ENCODE measurements at places on chromosomes 12 and 14. TPM values are rescaled to one million over a fixed set of nuclear protein-coding genes. Genes with fewer than 3 reads are reported as not detected.

Gene RFLNA
- total RNA-seq, result not detected

Gene POLR3B
- 9.9 TPM for total RNA-seq

- DNase-seq, result peak; percentile 15
Observed at GRCh38 chr14:102849526-102850379, 72.5 kb downstream of the TRAF3 start.

- DNase-seq, result no peak
Observed at GRCh38 chr14:74008843-74009499, 10.1 kb downstream of the ENTPD5 start.

DNA sequence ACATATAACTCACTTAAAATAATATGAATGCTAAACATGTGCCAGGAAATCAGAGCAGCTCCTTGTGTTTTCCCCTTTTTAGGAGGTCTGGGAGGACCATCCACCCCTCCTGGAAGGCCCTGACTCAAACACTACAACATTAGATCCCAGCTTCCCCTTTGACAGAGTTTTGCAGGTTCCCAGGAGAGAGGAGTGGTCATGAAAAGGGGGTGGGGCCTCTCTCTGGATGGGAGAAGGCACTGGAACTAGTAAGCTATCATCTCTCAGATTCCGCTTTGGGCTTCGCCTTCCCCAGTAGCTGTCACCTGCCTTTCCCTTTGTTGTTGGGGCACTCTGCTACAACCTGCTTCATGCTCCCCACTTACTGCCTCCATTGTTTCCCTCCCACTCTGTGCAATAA is 149.2 kb downstream of the ZFP36L1 start:
- DNase-seq, result no peak

- DNase-seq, result no peak
Observed at GRCh38 chr12:124754949-124755800, 108.5 kb downstream of the SCARB1 start.

GRCh38 chr12:22477166-22477893 is 67.0 kb downstream of the C2CD5 start:
- peak; percentile 9 for DNase-seq

- DNase-seq, result no peak
Observed at GRCh38 chr12:104520242-104520900, 63.6 kb downstream of the CHST11 start.

- DNase-seq, result no peak
Observed at GRCh38 chr14:26687301-26687837, 89.5 kb upstream of the NOVA1 start.

- no peak for DNase-seq
Observed at GRCh38 chr12:103839103-103839502, 1.9 kb downstream of the NT5DC3 start.

- no peak for DNase-seq
Observed at GRCh38 chr12:132544080-132544397, 54.1 kb downstream of the FBRSL1 start.

- peak; percentile 16 for DNase-seq
Observed at GRCh38 chr14:33714527-33715226, 236.2 kb downstream of the EGLN3 start.

DNA sequence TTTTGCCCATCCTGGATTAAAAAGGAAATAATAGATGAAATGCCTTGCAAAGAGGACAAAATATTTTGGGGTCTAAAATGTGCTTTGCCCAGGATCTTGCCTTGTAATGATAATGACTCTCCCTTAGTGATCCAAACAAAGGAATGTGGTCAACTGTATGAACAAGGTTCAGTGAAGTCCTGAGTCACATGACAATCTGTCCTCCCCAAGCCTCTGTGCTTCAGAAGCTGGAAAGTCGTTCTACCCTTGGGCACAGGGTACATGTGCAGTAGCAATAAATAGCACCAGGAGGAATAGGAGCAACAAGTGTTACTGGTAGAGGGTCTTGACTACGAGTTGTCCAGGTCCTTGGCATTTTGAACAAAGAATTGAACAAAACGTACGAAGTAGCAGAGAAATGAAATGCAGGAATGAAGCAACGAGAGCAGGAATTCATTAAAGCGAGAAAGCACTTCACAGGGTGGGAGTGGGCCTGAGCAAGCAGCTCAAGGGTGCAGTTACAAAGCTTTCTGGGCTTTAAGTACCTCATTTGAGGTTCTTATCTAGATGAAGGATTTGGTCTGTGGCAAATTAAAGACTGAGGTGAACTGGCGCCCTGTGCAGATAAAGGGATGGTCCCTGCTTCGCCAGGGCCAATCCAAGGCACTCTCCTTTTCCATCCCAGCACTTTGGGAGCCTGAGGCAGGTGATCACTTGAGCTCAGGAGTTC is 65.8 kb downstream of the RESF1 start:
- DNase-seq, result peak; percentile 2

GRCh38 chr12:23618718-23619117 is 330.8 kb downstream of the SOX5 start:
- no peak for DNase-seq

- peak; percentile 75 for DNase-seq
Observed at GRCh38 chr12:57766464-57767304, at the start of gene CYP27B1. Gene CYP27B1 (minus strand): TSS chr12:57767078. CDS start chr12:57767041, 37 bp downstream.

All from bronchial epithelial cell (primary cell).